ENCODE measurements at places on chromosomes 7 and 10.

GRCh38 chr10:79061441-79062315 lies 7.1 kb upstream of the ZMIZ1 start:
- DNase-seq: no peak

DNA sequence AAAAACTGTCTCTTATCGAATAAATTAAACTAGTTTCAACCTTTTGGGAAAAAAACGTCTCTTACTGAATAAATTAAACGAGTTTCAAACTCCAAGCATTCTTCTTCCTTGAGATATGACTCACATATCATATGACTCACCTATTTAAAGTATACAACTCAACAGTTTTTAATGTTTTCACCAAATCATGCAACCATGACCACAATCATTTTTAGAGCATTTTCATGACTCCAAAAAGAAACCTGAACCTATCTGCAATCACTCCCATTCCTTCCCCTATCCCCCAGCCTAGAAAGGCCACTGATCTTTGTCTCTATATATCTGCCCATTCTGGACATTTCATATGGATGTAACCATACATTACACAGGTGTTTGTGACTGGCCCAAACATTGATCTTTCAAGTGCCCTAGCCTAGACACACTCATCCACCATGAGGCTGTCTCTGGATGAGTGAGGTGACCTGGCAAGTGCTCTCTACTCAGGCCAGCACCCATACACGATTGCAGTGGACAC lies 115.3 kb downstream of the PIP4K2A start:
- DNase-seq: no peak

- no peak for DNase-seq
Observed at GRCh38 chr10:48199580-48200377, 74.7 kb downstream of the FRMPD2 start.

GRCh38 chr10:71347587-71348395 lies 28.7 kb downstream of the SLC29A3 start:
- no peak for DNase-seq

- no peak for DNase-seq
Observed at GRCh38 chr7:159068893-159069448, 75.7 kb downstream of the VIPR2 start.

GRCh38 chr10:125037145-125037877 lies 95.4 kb downstream of the ZRANB1 start:
- peak; percentile 75 for DNase-seq

GRCh38 chr7:27164045-27164366 lies 1.3 kb downstream of the HOXA9 start:
- DNase-seq: no peak

DNA sequence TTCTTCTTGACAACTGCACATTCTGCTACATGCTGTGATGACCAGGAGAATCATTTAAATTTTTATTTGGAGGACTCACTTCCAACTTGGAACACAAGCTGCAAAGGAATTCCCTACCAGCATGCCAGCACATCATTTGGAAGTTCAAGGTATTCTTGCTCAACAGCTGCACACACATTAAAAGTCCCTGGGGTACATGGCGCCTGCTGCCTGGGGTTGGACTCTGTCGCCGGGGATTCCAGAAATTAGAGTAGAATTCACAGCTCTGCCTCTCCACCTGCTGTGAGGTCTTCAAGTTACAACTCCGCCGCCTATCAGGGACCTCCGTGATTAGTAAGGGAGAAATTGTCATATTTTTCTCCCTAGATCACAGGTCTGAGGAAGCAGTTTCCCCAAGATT lies 1.1 kb downstream of the ZNF32 start:
- no peak for DNase-seq

GRCh38 chr10:49274886-49275285 lies 24.1 kb upstream of the C10orf71 start:
- DNase-seq: no peak

DNA sequence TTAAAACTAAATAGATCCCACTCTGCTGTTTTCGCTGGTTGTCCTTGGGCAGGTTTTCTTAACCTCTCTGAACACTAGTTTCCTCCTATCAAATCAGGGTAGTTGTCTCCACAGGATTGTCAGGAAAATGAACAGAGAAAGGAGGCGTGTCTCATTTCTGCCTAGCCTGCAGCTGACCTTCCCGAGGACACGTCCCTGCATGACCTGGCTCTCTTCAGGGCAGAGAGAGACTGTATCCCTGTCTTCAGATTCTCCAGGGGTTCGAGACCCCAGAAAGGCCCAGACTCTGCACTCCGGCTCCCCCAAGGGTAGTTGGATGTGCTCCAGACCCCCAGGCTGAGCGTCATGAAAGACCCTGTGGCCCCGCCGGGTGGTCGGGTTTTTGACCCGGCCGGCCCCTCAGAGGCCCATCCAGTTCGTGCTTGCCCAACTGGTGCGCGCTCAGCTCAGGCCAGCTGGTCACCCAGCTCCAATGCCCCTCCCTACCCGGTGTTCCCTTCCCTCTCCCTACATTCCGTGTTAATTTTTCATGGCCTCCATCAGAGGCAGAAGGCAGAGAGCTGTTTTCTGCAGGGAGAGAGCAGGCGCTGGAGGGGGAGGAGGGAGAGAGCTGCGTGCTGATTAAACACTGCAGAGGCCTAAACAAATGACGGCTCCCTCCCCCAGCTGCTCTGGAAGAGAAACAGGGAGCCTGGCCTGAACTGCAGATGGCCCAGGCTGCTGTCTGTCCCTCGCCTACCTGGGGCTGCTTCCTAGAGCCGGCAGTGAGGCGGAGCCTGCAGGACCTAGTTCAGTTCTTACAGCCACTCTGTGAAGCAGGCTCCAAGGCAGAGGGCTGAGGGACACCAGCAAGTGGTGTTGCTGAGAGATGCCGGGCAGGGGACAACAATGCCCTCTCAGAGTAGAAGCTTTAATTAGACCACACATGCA lies 86.2 kb upstream of the PPIF start:
- DNase-seq: no peak

DNA sequence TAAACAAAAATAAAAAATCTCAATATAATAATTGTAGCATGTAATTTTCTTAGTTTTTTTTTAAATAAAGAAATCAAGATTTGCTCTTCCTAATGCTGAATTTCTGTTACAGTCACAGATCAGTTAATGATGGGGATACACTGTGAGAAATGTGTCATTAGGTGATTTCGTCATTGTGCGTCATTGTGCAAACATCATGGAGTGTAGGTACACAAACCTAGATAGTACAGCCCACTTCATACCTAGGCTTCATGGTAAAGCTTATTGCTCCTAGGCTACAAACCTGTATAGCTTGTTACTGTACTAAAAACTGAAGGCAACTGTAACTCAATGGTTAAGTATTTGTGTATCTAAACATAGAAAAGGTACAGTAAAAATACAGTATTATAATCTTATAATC lies 74.4 kb upstream of the LSM8 start:
- DNase-seq: no peak

DNA sequence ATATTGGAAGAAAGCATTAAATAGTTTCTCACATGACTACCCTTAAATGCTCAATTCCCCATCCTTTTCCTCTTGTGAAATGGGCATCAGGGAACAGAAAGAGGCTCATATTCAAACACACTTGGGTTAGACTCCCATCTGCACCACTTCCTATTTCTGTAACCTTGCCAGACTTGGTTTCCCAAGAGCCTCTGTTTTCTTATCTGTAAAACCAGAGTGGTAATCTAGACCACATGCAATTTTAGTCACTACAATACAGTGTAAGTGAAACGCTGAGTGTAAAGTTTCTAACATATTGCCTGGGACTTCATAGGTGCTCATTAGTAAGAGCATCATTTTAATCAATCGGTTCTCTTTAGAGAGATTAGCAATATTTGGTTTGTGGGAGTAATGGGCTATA lies 136.3 kb downstream of the SORCS1 start:
- no peak for DNase-seq

- no peak for DNase-seq
Observed at GRCh38 chr10:28151636-28152035, 151.2 kb downstream of the MPP7 start.

- DNase-seq: no peak
Observed at GRCh38 chr10:103828587-103829197, 26.7 kb downstream of the SH3PXD2A start.

DNA sequence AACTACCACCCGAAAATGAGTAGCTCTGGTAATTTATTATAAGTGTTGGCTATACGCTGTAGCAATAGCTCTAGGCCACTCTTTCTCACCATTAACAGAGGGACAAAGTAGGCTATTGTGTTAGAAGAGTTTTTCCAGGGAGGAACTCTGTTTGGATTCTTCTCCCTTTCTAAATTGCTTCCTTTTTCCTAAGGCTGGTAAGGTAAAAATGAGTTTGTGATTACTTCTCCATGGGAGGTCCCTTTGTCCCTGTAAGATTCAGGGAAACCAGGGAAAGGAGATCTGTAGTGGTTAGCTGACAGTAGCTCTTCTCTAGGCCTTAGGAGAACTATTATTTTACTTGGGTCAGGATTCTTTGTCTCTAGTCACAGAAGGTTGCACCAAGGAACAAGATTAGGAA lies 23.2 kb upstream of the SEMA3E start:
- DNase-seq: no peak

DNA sequence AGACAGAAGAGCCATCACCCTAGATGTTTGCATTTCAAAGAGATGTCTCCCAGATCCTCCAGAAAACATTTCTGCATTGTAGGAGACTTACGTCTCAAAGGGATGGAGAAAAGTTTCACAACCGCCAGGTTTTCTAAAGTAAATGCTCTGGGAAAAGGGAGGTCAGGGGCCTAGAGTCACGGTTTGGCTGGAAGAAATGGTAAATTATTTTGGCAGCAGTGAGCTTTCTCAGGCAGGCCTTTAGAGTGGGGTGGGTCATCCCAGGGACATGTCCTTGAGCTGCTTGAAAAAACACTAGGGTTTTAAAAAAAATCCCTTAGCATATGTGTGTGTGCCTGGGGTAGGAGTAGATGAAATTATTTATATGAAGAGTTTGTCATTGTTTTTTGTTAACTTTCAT lies 728.8 kb downstream of the TYW1 start:
- DNase-seq: no peak

GRCh38 chr10:77350711-77351119 lies 286.9 kb downstream of the KCNMA1 start:
- DNase-seq: peak; percentile 90

- DNase-seq: no peak
Observed at GRCh38 chr7:42617806-42618457, 293.9 kb downstream of the C7orf25 start.

DNA sequence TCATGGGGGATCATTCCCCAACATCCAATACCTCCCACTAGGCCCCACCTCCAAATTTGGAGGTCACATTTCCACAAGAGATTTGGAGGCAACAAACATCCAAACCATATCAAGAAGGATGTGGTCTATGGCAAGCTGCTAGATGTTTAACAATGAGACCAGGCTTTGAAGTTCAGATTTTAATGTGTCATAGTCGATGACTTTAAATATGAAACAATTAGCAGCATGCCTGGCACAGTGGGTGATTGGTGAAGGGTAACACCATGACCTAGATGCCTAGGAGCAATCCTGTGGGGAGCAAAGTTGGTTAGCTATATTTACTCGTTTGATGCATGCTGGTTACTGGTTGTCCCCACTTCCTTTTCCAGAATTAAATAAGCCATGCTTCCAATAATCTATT lies 356.4 kb upstream of the VWC2 start:
- no peak for DNase-seq

DNA sequence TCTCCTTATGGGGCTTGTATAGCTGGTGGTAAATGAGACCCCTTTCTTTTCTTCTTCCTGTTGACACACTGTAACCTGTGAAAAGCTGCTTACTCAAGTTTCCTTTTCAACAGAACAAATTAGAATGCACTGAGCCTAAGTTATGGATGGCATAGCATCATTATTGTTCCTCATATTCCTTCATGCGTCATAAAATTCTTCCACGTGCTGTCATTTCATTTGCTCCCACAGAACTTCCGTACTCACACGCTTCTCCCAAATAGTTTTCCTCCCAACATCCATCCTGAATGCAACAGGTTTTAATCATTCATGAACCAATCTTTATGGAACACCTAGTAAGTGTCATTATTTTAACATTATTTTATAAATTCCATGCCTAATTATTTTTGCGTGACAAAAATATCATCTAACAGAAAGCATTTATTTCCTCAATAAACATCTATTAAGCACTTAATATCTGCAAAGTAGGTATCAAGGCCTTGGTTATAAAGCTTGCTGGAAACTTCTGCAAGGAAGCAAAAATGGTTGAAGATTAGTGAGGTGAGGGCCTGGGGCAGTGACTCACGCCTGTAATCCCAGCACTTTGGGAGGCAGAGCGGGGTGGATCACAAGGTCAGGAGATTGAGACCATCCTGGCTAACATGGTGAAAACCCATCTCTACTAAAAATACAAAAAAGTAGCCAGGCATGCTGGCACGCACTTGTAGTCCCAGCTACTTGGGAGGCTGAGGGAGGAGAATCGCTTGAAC lies 18.9 kb upstream of the SEPTIN7 start:
- DNase-seq: no peak

- no peak for DNase-seq
Observed at GRCh38 chr7:22127835-22128527, 182.3 kb upstream of the CDCA7L start.

DNA sequence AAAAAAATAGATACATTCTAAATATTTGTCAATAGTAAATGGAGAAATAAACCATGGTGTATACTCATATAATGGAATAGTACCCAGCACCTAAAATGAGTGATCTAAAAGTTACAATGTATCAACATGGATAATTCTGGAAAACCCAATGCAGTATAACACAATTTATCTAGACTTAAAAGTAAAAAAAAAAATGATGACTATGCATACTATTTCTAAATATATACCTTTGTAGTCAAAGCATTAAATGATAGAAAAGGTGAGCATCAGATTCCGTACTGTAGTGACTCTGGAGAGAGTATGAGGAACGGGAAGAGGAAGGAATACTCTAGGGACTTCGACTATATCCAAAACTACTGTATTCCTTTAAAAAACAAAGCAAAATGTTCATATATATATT lies 115.2 kb upstream of the CDCA7L start:
- no peak for DNase-seq

- DNase-seq: no peak
Observed at GRCh38 chr10:91381257-91381891, 28.8 kb upstream of the HECTD2 start.

DNA sequence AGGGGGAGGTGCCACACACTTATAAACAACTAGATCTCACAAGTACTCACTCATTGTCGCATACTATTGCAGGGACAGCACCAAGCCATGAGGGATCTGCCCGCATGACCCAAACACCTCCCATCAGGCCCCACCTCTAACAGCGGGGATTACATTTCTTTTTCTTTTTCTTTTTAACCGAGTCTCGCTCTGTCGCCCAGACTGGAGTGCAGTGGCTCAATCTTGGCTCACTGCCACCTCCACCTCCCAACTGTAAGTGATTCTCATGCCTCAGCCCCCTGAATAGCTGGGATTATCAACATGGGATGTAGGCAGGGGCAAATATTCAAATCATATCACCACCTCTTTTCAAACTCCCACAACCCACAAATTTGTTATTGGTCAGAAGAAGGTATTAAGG lies 76.7 kb downstream of the SKAP2 start:
- no peak for DNase-seq

- DNase-seq: no peak
Observed at GRCh38 chr7:84136336-84136735, 58.3 kb downstream of the SEMA3A start.

Data from ascending aorta (tissue), 2 donors.